ENCODE measurements at places on chromosomes 2 and 18.
A peak's percentile ranks its signal among the peaks of the same experiment; 100 is the strongest.

GRCh38 chr2:222203041-222203440 is 95.8 kb downstream of the PAX3 start:
- DNase-seq = no peak

- no peak for DNase-seq
These were observed 349.0 kb upstream of the PKDCC start for GRCh38 chr2:41698678-41699422.

DNA sequence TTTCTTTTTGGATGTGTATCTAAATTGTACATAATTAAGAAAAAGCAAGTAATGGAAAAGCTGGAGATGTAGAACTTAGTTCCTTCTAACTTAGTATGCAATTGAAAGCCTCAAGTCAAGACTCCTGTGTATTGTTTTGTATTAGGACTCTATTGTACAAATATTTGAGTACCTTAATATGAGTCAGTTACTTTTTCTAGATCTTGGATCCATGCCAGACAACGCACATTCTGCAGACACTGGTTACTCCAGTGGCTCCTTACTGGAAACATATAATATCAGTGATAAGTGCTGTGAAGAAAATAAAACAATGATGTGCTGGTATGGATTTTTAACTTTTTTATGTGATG is 1.5 kb downstream of the SLC39A10 start:
- DNase-seq = peak; percentile 61

GRCh38 chr2:74893332-74893731 is 59.4 kb downstream of the HK2 start:
- no peak for DNase-seq

DNA sequence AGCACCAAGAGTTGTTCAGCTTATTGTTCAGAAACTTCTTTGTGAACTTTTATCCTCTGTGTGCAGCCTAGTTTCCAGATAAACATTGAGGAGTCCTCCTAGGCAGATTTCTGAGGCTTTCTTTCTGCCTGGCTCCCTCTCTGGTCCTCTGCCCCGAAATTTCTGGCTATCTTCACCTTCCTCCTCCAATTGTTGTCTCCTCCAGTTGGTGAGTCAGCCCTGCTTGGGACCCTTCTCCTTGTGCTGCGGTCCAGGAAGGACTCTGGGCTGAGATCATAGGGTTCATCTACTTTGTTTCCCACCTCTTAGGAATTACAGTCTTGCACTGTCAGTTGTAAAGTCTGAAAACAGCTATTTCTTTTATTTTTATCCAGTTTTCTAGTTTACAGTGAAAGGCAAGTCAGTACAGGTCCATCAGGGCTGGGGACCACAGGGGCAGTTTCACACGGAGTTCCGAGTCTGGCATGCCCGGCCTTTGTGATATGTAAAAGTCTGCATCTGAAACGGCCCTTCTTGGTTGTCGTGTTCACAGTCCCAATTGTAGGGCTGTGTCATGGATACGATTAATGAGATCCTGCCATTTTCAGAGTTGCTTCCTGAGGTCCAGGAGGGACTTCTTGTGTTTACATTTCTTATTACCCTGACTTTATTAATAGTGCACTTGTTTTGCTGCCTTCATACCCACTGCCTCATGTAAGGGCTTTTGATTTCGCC is 100.8 kb downstream of the SMC6 start:
- no peak for DNase-seq

GRCh38 chr2:68293024-68293423 is 26.7 kb downstream of the CNRIP1 start:
- no peak for DNase-seq

- no peak for DNase-seq
These were observed 30.3 kb upstream of the B3GNT7 start for GRCh38 chr2:231364961-231365810.

DNA sequence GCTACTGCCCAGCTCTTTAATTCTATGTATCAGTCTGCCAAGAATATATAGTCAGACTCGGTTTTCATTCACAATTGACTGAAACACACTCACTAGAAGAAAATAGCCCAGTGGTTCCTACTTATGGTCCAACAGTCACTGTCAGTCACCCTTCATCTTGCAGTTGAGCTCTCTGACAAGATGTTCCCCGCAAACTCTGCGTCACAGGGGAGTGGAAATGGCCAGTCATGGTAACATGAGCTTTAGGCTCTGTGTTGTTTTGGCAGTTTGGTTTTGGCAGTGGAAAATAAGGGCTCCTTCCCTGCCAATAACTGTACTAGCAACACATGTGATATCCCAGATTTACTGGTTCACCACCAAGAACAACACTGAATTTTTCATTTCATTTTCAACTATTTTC is 122.5 kb downstream of the PRPF40A start:
- DNase-seq = no peak

DNA sequence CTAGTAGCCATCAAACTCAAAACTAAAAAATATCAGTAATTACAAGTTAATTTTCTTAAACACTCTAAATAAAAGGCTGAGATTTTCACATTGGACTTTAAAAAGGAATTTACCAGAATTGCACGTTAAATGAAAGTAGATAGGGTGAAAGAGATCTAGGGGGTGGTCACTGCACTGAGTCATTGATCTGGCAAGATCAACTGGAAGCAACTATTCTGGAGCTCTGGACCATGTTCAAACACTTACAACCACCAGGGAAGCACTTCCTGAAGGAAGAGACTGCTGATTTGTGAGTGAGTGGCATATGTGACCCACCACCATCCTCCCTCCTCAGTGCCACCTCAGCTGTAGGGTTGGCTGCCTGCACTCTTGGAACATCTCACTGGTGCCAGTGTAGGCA is 111.8 kb downstream of the UGGT1 start:
- no peak for DNase-seq

DNA sequence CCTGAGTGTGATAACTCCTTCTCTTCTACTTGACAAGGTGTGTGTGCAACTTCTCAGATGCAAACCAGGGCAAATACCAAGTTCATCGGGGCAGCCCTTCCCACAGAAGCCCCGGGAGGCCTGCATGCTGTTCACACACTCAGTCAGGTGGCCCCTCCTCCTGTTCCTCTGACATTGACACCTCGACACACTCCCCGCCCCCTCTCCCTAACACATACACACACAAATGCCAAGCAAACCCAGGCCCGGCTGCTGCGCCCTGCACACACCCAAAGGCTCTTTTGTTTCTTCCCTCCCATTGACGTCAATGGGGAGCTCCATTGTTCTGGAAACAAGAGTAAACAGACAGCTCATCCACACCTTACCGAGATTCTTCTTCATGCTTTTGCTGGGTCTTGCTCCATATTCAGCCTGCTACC is 1.7 kb upstream of the PER2 start:
- peak; percentile 7 for DNase-seq

DNA sequence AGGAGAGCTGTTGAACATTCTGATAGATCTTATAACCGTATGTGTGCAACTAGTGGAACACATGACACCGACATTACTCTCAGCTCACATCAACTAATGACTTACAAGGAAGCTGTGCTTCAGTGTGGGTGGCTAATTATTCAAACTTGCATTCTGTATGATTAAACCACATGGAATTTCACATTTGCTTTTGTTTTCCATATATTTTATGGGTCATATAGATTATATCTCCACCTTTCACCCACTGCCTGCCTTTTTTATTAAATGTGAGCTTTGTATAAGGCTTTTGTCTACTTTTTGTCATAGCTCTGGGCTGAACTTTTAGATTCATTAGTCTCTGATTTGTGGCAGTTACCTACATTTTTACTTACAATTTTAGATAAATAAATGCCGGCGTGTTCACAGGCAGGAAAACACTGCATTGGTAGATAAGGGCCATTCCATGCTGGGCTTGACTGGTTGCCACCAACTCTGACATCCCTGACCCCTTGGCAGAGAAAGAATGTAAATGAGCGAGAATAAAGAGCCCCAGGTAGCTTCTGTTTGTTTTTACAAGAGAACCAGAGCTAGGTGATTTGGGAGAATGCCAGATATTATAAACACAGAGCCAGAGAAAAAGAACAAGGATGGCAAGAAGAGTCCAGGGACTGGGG is 35.7 kb downstream of the LYPD6 start:
- DNase-seq = no peak

GRCh38 chr2:189183170-189183569 is 3.6 kb upstream of the COL5A2 start:
- no peak for DNase-seq

DNA sequence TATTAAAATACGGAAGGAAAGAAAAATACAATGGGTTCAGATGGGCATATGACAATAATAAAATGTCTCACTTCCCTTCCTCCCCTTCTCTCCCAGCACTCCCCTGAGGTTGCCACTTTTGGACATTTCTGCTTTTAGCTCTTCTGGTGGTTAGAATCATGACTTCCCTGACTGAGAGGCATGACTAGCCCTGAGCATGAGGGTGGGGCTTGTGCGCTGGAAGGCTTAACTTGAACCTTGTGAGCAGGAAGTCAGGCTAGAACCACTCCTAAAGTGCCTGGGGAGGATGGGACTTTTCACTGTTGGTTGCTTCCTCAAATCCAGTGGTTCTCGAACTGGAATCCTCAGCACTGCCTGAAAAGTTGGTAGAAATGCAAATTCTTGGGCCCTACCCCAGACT is 19.7 kb upstream of the ARHGAP25 start:
- peak; percentile 50 for DNase-seq

DNA sequence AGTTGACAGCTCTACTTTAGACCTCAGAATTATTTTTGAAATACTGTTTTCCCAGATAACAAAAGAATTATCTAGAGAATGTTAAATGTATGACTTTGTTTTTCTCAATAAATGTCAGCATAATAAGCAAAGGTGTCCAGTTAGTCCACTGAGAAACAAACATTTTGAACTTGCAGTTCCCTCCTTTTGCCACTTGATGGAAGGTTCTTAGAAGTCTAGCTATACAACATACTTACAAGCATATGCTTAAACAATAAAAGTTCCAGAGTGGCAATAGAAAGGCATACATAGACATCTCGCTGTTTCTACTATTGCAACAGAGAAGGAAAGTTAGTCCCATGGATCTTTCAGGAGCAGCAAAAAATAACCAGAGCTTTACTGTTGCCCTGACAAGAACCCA is 11.8 kb downstream of the NDUFA10 start:
- DNase-seq = no peak

DNA sequence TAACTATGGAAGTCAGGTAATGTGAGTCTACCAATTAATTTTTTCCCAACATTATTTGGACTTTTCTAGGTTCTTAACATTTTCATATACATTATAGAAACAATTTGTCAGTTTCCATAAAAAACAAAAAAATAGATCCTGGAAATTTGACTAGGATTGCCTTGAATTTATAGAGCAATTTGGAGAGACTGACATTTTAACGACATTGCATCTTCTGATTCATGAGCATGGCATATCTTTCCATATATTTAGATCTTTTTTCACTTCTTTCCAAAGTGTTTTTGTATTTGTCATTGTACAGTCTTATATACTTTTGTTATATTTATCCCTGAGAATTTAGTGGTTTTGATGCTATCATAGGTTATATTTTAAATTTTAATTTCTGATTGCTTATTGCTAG is 42.0 kb downstream of the ANKRD12 start:
- no peak for DNase-seq

GRCh38 chr2:144015655-144016245 is 504.2 kb downstream of the ZEB2 start:
- DNase-seq = no peak

DNA sequence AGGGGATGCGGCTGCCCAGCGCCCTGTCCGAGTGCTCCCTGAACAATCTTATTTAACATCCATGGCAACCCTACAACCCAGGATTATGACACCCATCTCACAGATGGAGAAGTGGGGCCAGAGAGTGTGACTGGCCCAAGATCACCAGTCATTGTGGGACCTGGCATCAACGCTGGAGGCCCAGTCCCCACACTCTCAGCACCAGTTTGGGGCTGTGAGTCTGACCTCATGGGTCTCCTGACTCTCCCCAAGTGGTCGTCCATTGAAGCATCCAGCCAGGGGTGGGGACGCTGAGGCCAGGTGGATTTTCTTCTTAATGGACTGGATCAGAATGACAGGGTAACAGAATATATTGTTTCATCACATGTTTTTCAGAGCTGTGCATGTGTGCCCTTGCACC is 24.5 kb downstream of the MAL start:
- no peak for DNase-seq

- DNase-seq = no peak
These were observed 80.5 kb upstream of the FRZB start for GRCh38 chr2:182946958-182947369.

- DNase-seq = no peak
These were observed 148.4 kb upstream of the CAVIN2 start for GRCh38 chr2:191995285-191995684.

DNA sequence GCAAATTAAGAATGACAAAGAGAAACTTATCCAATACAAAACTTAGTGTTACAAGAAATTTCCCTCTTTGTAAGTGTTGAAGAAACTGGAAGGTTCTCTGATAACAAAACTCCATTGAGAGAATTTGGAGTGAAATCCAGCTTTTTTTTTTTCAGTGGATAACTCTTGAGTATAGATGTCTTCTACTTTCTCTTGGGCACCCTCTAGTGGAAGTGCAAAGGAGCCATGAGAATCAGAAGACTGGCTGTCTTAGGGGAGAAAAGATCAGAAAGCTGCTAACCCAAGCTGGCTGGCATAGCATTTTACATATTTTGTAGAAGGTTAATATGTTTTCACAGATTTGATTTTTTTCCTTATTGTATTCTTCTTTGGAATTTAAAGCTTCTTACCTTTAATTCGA is 138.8 kb upstream of the SATB2 start:
- no peak for DNase-seq

GRCh38 chr2:120014226-120014980 is 1.5 kb downstream of the EPB41L5 start:
- no peak for DNase-seq

DNA sequence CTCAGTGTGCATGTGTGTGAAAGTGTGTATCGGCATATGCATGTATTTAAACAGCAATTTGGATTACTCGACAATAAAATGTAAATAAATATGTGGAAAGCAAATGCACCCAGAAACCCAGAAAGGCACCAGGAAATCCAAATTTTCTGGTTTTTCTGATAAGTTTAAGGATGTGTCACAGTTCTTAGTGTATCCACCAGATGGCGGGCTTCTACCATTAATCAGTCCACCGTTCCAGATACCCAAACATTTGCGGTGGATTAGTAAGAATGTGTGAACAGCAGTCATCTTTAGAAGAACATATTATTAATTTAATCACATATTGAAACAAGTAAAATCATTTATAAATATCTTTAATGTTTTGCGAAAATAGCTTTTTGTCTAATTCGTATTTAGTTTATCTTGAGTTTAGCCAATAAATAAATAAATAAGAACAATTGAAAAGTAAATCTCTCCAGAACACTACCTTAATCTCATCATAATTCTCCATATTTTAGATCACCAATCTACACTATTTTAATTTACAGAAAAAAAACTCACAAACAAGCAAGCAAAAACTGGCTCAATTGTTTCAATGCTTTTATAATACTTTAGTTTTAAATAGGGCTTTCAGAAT is 298.9 kb downstream of the DSEL start:
- peak; percentile 69 for DNase-seq

DNA sequence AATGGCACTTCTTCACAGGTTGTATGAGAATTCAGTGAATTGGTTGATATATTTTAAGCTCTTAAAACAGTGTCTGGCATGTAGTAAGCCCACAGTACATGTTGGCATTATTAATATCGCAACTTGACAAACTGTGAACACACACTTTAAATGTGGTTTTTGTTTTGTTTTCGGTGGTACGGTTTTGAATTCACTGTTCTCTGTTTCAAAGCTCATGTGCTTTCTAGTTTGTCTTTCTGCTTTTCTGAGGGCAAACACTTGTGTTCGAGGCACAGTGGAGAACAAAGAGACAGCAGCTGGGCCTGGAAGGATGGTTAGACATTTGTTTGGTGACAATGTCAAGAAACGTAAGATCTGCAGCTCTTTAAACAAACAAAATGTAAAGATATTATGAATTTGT is 276.5 kb upstream of the MC4R start:
- no peak for DNase-seq

- DNase-seq = no peak
These were observed 56.2 kb downstream of the EDAR start for GRCh38 chr2:108932736-108933332.

- no peak for DNase-seq
These were observed 9.0 kb downstream of the CCDC68 start for GRCh38 chr18:54950221-54950620.

Measured in CD4-positive, alpha-beta T cell treated with Interleukin-15 for 4 hours (primary cell).